ENCODE measurements at places on chromosomes 7 and 10.

DNA sequence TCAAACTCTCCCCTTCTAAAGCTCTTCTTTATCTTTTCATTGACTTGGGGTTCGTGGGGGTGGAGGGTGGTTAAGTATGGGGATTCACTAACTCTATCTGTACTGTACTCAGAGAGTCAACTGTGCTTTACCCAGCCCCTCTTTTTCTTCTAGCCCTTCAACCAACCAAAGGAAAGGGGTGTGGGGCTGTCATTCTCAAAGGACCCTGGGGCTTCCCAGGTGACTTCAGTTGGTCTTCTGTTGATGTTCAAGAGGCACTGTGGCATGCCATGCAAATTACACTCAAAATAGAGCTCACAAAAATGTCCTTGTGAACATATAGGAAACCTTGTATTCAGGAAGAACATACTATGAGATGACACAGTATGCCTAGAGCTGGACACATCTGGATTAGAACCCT lies 16.9 kb upstream of the RHOBTB1 start:
- no peak for DNase-seq

DNA sequence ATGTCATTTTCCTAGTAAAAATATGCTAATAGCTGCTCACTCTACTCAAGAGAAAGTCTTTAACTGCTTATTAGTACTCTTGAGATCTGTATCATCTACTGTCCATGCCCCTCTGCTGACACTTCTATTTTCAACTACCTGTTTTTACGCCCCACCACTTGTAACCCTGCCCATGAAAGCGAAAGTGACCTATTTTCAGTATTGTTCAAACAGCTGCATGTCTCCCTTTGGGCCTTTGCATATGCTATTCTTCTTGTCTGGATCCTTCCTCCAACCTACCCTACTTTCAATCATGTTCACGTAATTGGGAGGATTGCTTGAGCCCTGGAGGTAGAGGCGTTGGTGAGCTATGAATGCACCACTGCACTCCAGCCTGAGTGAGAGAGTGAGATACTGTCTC lies 1481.3 kb downstream of the GATA3 start:
- no peak for DNase-seq

DNA sequence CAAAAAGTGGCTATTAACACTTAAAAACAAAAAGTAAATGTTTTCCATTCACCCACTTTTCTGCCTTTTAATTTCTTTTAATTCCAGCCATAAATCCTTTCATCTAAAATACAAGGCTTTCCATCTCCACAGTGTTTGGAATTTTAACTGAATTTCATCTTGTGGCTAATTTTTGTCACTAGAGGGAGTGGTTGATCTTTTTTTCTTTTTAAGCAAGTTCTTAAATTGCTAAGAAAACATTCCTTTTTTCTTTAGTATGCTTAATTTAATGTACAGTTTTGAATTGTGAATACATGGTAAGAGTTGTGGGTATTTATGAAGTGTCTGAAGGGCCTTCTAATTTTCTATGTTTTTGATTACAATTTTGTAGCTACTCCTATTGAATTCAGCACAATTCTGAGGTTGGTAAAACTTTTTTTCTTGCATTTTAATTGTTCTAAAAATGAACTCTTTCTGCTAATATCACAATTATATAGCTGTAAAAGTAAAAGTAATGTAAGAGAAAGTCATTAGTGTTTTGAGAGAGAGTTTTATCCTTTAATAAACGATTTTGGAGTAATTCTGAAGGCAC lies 54.9 kb upstream of the ANK3 start:
- DNase-seq = peak; percentile 53

- no peak for DNase-seq
Observed at GRCh38 chr7:54811041-54811845, 52.2 kb upstream of the SEC61G start.

DNA sequence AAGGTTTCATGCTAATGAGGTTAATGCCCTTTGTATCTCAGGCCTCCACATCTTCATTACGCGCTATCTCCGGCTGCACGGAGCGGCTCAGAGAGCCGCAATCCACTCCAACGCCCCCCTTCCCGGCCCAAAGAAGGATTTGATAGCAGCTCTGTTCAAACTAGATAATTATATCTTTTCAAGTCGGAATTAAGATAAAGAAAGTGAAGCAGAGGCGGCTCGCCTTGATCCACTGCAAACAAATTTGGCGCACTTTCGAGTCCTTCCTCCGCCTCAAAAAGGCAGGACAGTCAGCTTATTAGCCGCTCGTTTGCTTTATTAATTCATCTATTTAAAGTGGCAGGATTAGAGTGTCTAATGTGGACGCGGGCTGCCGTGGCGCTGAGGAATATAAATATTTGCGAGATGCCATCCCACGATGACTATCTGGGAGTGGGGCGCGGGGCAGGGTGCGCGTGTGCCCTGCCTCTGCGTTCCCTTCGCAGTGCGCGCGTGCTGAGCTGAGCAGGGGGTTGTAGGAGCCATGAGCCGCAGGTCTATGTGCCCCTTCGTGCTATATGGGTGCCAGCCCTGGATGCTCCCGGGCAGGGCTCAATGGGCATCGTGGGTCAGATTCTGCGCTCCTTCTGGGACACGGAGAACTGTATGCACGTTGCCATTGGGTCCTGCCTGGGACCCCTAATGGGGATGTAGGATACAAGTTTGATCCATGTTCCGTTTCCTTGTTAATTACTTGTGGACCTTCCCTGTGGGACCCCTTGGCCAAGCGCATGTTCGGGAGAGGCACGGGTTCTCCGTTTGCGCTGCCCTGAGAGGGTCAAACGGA lies 9.0 kb downstream of the EMX2 start:
- peak; percentile 37 for DNase-seq

DNA sequence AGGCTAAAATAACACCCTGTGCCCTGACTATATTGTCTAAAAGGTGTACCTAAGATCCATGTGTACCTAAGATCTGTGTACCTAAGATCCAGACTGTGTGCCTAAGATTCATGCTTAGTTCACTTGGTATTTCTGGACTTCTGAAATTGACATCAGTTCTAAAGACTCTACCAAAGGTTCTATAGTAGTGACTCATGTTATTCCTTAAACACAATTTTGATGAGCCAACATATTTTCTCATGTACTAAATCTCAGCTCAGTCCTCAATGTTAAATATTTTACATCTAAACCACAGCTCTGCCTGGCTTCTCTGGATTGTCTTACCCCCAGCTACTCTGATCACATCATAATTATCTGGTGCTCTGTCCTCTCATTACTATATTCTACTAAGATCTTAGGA lies 802.3 kb upstream of the SORCS1 start:
- no peak for DNase-seq

GRCh38 chr7:27723085-27723484 lies 16.9 kb upstream of the TAX1BP1 start:
- peak; percentile 26 for DNase-seq

DNA sequence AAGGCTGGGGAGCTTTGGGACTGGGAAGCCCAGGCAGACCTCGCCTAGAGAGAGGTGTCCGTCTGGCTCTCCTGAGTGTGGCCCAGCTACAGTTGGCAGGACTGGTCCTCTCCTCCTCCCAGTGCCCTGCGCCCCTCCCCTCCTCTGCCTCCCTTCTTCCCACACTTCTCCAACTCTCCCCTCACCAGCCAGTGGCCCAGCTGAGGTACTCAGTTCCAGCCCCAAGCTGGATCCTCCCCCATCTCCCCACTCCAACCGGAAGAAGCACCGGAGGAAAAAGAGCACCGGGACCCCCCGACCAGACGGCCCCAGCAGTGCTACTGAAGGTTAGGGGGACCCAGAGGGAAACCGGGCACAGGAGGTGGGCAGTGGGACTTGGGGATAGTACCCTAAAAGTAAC lies 27.7 kb downstream of the GBX1 start:
- DNase-seq = no peak

- no peak for DNase-seq
Observed at GRCh38 chr7:68276725-68277124, 1280.1 kb downstream of the TYW1 start.

GRCh38 chr10:127987467-127988380 lies 80.8 kb downstream of the PTPRE start:
- no peak for DNase-seq

DNA sequence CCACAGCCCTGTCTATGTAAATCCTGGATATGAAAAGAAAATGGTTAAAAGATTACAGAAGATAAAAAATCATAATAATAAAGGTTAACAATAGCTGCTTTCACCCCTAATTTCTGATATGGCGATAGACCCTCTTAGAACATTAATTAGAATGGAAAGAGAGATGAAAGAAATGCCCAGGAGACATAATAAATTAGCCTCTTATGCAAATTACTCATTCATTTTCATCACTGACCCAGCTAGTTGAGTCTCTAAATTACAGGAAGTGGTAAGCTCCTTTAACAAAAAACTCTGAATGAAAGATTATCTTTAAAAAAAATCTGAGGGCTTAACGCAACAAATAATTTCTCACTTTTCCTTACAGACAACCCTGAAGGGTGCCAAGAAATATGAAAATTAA lies 12.4 kb downstream of the GFRA1 start:
- no peak for DNase-seq

DNA sequence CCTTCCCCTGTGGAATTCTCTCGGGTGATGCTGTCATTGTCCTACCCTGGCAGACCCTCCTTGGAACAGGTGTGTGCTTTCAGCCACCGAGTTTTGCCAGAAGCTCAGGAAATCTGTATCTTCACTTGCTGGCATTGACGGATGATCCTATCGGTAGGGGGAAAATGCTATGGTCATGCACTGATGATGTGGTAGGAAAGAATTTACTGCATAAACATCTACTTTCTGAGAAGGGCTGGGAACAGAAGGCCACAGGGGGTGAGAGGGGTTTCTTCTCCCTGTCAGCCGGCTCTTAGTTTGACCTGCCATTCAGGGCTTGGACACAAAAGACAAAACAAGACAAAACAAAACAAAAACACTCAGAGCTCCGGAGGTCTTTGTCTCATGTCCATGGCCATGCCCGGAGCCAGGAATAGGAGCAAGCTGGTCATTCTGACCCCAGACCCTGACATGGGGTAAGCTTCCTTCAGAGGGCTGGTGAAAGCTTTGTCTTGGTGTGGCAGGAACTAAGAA lies 43.6 kb upstream of the CARD11 start:
- no peak for DNase-seq

- peak; percentile 64 for DNase-seq
Observed at GRCh38 chr10:51892965-51893658, 193.7 kb upstream of the CSTF2T start.

DNA sequence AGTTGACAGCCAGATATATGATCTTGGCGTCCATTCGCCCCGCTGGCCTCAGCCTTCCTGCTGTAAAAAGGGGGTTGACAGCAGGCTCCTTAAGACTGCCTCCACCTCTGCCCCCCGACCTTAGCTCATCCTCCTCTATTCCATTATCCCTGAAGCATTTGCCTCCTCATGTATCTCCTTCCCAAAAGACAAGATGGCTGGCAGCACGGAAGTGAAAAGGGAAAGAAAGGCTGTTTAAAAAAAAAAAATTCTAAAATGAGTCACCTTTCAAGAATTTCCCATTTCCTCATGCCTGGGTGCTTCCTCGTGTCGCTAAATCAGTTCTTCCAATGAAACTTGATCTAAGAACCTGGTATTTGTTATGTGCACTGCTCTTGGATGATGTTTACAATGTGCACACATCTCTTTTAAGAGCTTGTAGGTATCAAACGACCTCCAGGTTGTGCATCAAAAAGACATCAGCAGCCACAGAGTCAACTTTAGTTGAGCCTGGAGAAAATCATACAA lies 1.7 kb downstream of the SCRN1 start:
- DNase-seq = peak; percentile 61

- peak; percentile 18 for DNase-seq
Observed at GRCh38 chr7:138434597-138435019, 25.5 kb upstream of the TRIM24 start.

DNA sequence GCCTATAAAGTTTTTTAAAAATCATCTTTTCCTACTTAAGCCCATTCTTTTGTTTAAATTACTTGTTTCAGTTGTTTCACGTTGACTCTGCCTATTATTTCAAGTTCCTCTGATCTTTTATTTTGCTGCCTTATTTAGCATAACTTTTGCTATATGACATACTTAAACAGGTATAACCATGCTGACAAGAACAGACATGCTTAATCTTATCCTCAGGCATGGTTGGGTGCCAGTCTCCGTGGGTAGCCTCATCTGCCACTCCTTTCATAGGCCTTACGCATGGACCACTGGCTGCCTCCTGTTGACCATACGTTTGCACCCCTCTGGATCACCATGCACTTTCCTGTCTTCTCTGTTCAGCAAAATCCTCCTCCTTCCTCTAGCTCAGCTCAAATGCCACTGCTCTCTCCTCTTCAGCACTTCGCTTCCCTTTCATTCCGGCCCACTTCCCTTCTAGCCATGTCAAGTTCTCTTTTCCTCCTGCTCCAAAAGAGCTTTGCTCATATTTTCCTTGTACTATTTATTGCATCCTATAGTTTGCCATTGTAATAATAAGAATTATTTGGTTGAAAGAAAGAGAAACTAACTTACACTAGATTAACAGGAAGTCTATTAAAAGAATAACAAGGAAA lies 10.0 kb upstream of the TSPAN33 start:
- DNase-seq = no peak

GRCh38 chr10:1251769-1252168 lies 195.6 kb downstream of the WDR37 start:
- DNase-seq = no peak

- no peak for DNase-seq
Observed at GRCh38 chr7:66627881-66628360, 760 bp upstream of the KCTD7 start.

- no peak for DNase-seq
Observed at GRCh38 chr7:6256677-6257535, 15.5 kb downstream of the CYTH3 start.

- DNase-seq = no peak
Observed at GRCh38 chr7:100013328-100013676, 2.1 kb upstream of the ZKSCAN1 start.

DNA sequence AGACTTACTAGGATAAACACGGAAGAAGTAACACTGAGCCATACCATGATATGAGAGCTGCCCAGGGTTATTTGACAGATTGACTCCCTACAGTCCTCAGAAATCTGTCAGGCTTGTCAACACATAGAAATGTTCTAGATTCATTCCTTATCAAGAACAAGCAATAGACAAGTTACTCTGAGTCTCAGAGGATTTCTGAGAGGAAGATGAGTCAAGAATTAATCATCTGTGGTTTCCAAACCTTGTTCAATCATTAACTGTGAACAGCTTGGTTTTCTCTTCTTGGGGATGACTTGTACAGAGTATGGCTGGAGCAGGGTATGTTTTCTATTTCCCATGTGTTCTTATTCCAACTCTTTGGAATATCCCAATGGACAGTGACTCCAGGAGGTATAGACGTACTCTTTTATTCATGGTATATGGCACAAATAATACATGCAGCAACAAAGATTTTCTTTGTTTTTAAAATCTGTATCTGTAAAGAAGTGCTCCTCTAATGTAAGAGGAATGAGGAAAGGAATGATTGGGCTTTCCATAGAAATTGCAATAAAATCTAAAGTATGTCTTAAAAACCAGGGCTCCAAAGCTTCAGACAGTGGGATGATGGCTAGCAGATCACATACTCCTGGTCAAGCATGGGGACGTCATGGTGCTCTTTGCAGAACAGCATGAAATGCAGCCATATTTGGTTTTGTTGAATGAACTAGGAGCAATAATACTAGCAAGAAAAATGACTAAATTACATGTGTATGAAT lies 11.9 kb upstream of the SFR1 start:
- DNase-seq = no peak

Measured in GM23338 (cell line).